H1 (cell line): ENCODE measurements at places on chromosomes 4 and X. TPM values are rescaled to one million over a fixed set of nuclear protein-coding genes. Genes with fewer than 3 reads are reported as not detected.

DNA sequence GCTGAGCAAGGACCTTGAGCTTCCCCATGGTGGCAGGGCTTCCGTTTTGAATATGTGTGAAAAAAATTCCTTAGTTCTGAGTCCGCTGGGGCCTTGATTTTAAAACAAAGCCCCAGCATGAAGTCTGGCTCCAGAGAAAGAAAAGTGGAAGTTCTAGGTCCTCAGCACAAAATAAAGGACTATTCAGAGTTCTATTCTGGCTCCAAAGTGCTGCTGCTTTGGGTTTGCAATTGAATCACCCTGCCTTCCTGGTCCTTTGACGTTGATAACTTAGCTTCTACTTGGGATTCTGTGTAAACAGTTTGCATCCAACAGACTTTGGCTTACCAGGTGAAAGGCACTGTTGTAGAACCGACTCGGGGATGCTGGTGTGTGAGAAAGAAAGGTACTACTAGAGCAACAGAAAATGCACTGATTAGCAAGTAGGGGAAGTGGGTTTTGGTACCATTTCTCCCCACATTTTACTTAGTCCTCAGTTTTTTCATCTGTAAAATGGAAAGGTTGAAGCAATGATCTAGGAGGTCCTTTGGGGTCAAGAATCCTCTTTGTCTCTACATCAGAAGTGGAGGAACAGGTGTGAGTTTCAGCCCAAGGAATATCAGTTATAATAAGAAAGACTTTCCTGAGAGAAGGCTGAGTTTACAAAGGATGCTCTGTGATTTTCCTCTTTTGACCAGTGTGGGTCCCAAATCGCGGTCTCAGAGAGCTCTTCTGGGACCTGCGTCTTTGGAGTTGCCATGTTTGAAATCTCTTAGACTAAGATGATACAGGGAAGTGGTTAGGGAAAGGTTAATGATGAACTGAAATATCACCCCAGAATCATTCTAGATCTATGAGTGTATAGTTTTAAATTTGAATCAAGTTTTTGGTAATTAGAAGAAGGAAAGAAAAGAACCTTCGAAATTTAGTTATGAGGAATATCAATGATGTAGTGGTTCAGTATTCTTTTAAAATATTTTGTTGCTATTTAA lies 28.2 kb downstream of the IGFBP7 start:
- no peaks in the 10 kb centered on the region for H3K27me3 ChIP-seq
- no peak overlapping the region for H3K4me3 ChIP-seq
- peaks cover 6% of the 10 kb centered on the region for H3K4me1 ChIP-seq
- H3K36me3 ChIP-seq: no peaks in the 10 kb centered on the region

GRCh38 chrX:51332188-51332942 lies at the start of gene NUDT10:
Gene NUDT10 (plus strand): TSS chrX:51332822. CDS start chrX:51332966, 144 bp downstream.
- no peaks in the 10 kb centered on the region for H3K4me1 ChIP-seq
- H3K4me3 ChIP-seq: peak within 1 kb of the TSS; percentile 68
- DNase-seq: peak; percentile 80
- H3K36me3 ChIP-seq: no peaks in the 10 kb centered on the region

DNA sequence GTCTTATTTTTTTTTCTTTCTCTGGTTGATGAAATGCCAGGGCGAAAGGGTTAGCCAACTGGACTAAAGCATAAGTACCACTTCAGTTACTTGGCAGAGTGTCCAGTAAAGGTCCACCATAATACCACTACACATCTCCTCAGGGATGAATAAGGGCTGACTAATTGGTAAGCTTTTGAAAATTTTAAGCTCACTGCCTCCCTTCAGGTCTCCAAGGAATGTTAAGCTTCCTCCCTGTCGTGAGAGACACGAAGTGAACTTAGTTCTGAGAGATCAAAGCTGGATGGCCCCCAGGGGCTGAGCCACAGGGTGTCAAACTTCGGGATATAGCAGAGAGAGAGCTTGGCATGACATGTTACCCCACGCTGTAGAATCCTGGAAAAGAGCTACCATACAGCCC lies 111.4 kb downstream of the VSIG4 start:
- no peaks in the 10 kb centered on the region for H3K36me3 ChIP-seq
- no peaks in the 10 kb centered on the region for H3K4me1 ChIP-seq
- no peak overlapping the region for H3K4me3 ChIP-seq
- no peak for DNase-seq
- H3K27ac ChIP-seq: no peak overlapping the region
- H3K27me3 ChIP-seq: no peaks in the 10 kb centered on the region

The SERTM2 gene
- 0.38 and 0.58 TPM in 2 replicates for total RNA-seq
